Stimulated activated naive CD4-positive, alpha-beta T cell (primary cell): ENCODE measurements at places on chromosomes 6 and 20.

DNA sequence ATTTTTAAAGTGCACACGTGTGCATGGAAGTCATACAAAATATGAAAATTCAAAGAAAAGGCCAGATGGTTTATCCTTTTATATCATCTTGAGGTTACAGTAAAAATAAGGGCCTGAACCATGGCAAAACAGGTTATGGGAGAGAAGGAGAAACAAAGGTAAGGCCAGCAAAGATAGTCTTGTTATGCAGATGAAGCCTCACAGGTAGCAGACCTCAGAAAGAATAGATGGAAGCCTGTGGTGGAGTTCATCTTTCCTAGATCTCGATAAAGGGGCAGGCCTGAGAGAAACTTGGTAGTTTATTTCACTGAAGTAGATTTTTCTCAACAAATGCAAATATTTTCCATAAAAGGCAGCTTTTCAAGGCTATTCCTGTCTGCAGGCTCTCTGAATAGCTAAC is 693.8 kb downstream of the KHDRBS2 start:
- no peak for DNase-seq

DNA sequence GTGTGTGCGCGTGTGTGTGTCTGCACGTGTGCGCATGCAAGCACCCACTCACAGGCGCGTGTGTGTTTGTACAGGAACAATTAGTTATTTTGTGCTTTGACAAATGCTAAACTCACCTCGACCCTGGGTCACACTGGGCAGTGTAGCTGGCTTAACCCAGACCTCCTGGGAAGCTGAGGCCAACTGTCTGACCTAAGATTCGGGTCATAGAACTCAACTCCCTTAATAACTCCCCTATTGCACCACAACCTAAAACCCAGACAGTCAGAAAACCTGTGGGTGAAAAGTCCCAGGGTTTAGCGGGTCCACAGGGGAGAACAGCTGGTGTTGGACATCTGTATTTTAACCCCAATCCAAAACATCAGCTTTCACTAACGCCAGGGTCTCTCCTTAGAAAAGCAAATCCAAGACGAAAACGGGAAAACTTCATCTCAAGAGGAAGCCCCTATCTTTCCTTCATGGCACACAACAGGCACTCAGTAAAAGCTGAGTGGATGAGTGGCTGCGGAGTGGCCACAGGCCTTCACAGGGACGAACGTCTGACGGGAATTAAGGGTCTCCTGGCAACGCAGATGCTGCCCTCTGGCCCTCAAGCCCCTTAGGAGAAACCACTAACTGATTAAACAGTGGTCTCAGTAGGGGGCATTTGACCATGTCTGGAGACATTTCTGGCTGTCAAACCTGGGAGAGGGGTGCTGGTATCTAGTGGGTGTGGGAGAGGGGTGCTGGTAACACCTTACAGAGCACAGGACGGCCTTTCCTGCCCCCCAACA is 4.5 kb downstream of the PMEPA1 start:
- no peak for DNase-seq

DNA sequence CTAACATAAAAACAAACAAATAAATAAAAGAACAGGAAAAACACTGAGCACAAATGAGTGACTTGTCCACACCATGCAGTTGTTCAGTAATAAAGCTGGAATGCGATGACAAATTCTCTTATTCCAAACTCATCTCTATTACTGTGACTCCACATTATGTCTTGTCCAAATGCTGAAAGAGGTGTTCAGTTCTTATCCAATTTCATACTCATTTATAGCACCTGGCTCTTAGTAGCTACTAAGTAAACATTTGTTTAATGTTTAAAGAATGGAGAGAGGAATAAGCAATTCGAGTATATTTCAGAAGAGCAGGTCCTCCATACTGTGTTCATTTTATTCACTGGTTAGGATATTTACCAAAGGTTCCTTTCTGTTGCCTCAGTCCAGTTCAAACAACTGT is 439.0 kb upstream of the JAG1 start:
- DNase-seq: no peak

- no peak for DNase-seq
Measured at GRCh38 chr6:130377915-130378314, 12.1 kb downstream of the TMEM200A start.

DNA sequence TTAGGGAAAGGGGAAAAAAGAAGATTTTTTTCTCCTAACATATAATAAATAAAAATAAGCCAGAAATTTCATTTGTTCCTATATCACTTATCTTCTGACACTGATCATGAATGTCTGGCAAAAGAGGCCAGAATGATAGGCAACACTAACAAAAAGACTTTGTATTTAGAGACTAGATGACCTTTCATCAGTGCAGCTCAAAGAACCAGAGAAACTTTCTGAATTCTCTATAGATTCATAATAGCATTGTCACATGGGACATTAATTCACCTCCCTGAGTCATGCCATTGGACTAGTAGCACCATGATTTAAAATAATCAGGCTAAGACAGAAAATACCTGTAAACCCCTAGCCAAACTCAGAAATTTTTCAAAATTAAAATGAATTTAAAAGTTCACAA is 95.4 kb upstream of the CCDC28A start:
- DNase-seq: no peak

DNA sequence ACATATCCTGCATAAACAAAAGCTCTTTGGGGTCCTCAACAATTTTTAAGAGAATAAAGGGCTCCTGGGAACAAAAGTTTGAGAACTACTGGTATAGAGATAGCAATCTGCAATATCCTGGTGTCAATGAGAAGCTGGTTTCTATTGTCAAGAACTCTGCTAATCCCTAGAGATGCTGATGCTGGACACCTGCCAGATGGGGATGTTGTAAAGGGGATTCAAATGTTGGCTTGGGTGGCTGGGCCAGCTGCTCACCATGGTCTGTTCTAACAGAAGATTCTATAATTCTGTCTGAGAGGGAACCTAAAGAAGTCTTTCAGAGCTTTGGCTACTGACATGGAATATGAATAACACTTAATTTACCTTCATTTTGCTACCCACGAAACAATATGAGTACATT is 137.8 kb downstream of the BTBD9 start:
- DNase-seq: no peak

DNA sequence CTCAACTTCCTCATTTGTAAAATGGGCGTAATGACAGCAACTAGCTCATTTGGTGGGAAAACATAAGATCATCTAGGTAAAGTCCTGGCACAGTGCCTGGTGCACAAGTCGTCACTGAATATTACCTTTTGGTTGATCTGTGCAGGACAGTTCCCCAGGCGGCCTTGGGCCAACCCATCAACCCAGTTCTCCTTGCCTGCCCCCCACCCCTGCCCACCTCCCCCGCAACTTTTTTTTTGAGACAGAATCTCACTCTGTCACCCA is 99.2 kb downstream of the JPH2 start:
- DNase-seq: no peak

DNA sequence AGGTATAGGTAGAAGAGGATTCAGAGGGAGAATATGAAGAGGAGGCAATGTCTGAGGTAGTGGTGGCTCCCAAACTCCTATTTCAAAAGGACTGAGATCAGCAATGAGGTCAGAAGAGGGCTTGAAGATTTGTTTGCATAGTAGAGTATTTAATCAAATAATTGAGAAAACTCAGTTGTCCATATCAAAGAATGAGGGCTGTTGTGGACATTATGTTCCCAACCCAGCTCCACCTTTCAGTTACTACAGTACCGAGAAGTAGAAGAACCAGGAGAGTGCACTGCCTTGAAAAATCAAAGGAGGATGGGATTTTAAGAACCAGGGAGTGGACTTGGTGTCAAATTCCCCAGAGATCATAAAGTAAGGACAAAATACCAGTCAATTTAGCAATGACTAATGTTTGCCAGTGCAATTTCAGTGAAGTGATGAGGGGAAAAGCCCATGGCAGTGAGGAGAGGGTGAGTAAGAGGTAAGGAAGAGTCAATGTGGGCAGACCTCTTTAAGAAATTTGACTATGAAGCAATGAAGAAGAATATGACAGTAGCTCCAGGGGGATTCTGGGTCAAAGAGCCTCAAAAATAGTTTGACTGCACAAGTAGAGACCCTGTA is 382.4 kb downstream of the PKHD1 start:
- no peak for DNase-seq

DNA sequence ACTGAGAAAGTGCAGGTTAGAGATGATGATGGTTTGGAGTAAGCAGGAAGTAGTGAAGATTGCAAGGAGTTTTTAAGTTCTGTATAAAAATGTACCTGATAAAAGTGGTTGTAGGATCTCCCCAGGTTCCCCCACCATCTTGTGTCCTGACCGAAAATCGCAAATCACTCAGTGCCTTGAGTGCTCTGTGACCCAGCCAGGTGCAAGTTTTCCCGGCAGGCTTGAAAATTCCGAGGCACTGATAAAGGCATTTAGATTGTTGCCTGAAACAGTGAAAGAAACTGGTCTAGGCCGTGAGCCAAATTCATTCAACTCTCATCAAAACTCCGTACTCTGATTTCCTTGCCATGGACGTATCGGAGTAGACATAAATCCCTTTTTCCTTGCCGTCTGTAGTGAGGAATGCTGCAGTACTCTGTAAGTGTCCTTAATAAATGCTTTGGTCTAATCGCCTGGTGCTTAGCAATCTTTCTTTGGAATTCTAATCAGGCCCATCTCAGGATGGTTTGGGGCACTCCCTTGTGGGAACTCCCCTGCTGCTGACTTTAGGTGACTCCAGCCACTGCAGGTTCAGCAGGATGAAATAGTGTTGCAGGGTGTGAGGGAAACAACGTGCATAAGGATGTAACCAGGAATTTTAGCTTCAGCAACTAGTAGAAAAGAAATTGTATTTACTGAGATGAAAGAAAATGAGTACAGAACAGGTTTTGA is 1199.8 kb upstream of the MAP3K7 start:
- DNase-seq: no peak

GRCh38 chr6:122694602-122695001 is 84.4 kb downstream of the PKIB start:
- no peak for DNase-seq

- no peak for DNase-seq
Measured at GRCh38 chr6:139754898-139755775, 380.7 kb upstream of the CITED2 start.

- no peak for DNase-seq
Measured at GRCh38 chr6:98118397-98119045, 715.9 kb upstream of the POU3F2 start.

DNA sequence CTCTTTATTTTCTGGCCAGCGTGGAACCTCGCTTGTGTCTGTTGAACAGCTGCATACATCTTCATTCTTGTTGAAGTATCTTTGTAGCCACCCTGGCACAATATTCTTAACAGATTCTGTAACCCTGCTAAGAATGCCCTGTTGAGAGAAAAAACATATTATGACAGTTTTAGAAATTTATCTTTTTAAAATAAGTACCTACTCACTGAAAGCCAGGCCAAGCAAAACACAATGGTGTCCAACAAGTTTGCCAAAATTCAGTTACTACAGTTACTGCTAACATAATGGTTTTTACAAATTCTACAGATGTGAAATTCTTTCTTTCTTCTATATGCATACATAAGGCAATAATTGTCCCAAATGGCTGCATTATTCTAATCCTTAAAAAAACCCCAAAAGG is 18.2 kb downstream of the NUP153 start:
- no peak for DNase-seq

DNA sequence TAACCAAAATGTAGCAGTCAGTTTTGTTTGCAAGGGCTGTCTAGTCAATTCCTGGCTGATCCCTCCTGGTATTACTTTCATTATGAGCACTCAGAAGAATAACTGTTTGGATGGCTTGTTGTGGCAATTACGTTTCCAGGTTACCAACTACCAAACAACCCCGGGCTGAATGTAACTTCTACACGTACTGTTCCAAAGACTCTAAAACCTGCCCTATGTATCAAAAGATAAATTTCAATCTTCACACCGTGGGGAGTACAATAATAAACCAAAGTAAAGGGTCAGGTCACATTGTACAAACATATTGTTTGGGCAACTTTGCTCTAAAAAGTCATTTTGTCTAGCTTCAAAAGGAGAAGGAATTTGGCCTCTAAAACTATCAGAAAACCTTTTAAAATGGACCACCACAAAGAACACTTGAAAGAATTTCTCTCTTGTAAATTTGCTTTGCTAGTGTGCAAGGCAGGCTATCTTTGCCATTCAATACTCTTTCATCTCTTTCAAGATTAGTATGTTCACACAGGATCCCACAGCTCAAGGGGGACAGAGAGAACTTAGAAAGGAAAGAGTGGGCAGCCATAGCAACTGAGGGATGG is 27.6 kb downstream of the DCDC2 start:
- no peak for DNase-seq

DNA sequence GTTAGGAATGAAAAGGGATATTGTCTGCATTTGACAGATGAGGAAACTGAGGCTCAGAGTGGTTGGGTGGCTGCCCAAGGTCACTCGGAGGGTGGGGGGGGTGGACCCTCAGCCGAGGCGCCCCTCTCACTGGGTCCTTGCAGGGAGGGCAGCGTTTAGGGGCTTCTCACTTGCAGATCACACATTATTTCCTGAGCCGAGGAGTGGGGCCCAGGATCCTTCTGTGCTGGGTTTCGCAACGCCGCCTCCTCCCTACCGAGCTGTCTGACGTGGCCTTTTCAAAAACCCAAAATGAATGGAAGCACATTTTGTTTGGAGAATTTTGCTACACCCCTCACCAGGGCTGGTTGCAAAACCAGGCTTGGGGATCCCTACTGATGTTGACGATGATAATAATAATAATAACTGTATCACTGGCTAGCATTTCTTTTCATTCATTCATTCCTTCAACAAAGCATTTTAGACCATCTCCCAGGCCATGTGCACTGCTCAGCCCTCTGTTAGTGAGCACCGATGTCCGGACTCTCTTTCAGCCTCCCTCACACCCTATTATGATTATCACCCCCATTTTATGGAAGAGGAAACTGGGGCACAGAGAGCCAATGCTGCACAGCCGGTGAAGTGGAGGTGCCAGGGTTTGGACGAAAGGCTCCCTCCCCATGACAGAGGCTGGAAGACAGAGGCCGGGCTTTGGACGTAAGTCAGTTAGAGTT is 5.2 kb downstream of the DLGAP4 start:
- DNase-seq: no peak

DNA sequence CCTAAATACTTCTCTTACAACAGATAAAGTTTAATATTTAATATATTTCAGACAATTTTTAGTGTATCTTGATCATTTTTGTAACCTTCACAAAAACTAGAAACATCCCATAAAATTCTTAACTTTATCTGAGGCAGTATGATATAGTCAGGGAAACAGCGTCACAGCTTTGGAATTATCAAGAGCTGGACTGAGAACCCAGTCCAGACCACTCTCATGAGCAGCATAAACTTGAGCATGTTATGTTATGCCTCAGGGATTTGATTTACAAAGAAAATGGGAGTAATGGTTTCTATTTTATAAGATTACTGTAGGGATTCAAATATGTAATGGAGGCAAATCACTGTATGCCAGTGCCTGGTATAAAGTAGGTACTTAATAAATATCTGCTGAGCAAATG is 8.3 kb upstream of the MARCKS start:
- DNase-seq: no peak

- DNase-seq: no peak
Measured at GRCh38 chr6:158799051-158799792, 19.9 kb downstream of the EZR start.
